ENCODE measurements at places on chromosomes 12 and 14.

GRCh38 chr12:52383331-52383730, 2.1 kb downstream of the KRT84 start:
- no peak for DNase-seq

- no peak for DNase-seq
These were observed 3.1 kb upstream of the ARHGEF40 start for GRCh38 chr14:21066882-21067502.

GRCh38 chr12:107759410-107759809, 1.5 kb downstream of the PRDM4 start:
- DNase-seq = peak; percentile 77

- no peak for DNase-seq
These were observed 41.3 kb downstream of the CDC42BPB start for GRCh38 chr14:103016071-103016470.

- no peak for DNase-seq
These were observed 25.2 kb downstream of the SINHCAF start for GRCh38 chr12:31300783-31301182.

DNA sequence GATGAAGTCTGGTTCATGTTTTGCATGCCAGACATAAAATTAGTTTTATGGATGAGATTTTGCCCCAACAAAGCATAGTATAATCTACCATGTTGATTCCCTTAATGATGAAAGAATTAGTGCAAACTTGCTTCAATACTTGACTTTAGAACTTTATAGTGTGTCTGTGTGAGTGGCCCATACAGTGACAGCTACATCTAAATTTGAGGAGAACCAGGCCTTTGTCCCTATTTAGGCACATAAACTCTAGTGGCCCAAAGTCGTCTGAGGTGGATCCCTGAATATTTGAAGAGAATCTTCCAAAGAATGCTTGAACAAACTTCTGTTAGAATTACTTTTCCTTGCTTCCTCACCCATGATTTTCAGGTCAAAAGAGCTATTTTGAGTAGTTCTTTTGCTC, 70.4 kb downstream of the POLR3B start:
- DNase-seq = no peak

Data from non-pigmented ciliary epithelial cell (primary cell).